Breast epithelium (tissue), 4 donors: ENCODE measurements at places on chromosomes 1 and 21. TPM values are rescaled to one million over a fixed set of nuclear protein-coding genes. Genes with fewer than 3 reads are reported as not detected.

- H3K27ac ChIP-seq: no peak overlapping the region
- no peaks in the 10 kb centered on the region for H3K36me3 ChIP-seq
- no peak overlapping the region for H3K4me3 ChIP-seq
Measured at GRCh38 chr1:177983077-177983476, 13.2 kb upstream of the SEC16B start.

DNA sequence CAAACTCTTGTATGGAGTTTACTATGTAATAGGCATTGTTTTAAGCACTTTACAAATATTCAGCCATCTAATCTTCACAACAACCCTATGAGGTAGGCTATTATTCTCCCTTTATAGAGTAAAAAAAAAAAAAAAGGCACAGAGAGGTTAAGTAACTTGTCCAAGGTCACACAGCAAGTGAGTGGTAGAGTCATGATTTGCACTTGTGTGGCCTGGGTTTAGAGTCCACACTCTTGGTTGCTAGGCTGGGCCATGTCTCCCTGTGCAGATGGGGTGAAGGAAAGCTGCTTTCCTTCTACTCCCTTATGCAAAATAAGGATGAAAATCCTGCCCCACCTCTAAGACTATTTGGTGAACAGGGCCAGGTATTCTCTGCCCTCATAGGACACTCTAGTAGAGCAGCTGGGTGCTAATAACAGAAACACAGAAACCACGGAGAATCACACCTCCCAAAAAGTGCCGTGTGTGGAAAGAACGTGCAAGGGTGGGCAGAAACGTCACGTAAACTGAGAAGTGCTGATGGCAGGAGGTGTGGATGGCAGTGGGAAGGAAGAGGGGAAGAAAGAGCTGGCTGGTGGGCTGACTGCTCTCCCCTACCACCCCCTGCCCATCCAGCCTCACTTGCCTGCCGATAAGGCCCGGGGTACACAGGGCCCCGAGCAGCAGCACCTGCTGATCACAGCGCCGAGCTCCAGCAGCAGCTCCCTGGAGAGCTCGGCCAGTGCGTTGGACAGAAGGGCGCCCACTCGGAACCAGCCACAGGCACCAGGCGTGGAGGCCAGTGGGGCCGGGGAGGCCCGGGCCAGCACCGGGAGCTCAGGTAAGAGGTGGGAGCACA, 28.3 kb upstream of the VPS13D start:
- no peak for DNase-seq
- H3K27ac ChIP-seq: no peak overlapping the region
- no peaks in the 10 kb centered on the region for H3K27me3 ChIP-seq
- no peak overlapping the region for H3K4me3 ChIP-seq

DNA sequence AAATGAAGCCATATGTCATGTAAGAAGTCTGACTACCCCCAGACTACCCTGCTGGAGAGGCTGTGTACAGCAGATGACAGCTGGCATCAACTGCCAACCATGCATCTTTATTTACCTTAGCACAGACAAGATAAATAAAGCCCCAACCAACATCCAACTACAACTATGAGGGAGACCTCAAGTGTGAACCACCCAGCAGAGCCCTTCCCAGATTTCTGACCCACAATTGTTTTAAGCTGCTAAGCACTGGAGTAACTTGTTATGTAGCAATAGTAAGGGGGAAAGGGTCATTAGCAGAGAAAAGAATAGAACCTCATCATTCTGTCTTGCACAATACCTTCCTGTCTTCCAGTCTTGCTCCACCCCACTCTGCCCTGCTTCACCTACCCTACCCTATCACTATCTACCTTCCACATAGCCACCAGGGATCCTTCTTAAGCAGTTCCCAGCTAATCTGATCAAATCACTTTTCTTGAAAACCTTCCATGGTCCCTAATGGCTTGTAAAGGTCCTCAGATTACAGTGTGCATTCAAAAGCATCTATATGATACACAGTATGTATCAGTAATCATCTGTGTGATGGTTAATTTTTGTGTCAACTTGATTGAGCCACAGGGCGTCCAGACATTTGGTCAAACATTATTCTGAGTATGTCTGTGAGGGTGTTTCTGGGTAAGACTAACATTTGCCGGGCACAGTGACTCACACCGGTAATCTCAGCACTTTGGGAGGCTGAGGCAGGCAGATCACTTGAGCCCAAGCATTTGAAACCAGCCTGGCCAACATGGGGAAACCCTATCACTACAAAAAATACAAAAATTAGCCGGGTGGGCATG, 19.6 kb upstream of the RBM15 start:
- H3K36me3 ChIP-seq: no peaks in the 10 kb centered on the region
- no peaks in the 10 kb centered on the region for H3K27me3 ChIP-seq
- H3K27ac ChIP-seq: no peak overlapping the region
- no peak for DNase-seq

GRCh38 chr1:57307392-57308170, 116.3 kb downstream of the DAB1 start:
- H3K27me3 ChIP-seq: no peaks in the 10 kb centered on the region
- no peak for DNase-seq
- H3K36me3 ChIP-seq: no peaks in the 10 kb centered on the region
- H3K4me1 ChIP-seq: no peaks in the 10 kb centered on the region

DNA sequence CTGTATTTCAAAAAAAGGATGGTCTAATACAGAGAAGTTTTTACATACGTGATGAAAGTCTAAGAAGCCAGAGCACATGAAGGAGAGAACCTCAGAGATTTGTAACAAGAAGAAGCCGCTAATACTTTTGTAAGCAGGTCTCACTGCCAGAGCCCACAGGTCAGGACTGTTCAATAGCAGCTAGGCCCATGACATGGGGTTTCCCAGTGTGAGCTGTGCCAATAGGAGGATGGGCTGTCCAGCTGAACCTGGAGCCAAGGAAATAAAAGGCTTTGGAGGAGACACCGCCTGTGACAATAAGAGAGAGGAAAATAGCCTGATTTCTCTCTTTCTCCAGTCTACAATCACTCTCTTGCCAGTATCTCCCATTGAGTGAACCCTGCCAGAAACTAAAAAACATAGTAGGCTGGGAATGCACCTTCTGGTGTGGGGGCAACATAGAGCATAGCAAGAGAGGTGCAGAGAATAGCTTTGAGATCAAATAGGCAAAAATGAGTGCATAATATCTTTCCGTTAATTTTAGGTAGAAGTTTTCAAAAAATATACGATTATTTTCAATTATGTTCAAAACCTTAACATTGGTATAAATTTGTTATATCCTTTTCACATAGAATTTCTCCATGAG, 360.3 kb downstream of the NEGR1 start:
- DNase-seq: no peak
- no peaks in the 10 kb centered on the region for H3K36me3 ChIP-seq
- no peak overlapping the region for H3K4me3 ChIP-seq
- no peaks in the 10 kb centered on the region for H3K4me1 ChIP-seq
- H3K27me3 ChIP-seq: no peaks in the 10 kb centered on the region
- no peak overlapping the region for H3K27ac ChIP-seq

DNA sequence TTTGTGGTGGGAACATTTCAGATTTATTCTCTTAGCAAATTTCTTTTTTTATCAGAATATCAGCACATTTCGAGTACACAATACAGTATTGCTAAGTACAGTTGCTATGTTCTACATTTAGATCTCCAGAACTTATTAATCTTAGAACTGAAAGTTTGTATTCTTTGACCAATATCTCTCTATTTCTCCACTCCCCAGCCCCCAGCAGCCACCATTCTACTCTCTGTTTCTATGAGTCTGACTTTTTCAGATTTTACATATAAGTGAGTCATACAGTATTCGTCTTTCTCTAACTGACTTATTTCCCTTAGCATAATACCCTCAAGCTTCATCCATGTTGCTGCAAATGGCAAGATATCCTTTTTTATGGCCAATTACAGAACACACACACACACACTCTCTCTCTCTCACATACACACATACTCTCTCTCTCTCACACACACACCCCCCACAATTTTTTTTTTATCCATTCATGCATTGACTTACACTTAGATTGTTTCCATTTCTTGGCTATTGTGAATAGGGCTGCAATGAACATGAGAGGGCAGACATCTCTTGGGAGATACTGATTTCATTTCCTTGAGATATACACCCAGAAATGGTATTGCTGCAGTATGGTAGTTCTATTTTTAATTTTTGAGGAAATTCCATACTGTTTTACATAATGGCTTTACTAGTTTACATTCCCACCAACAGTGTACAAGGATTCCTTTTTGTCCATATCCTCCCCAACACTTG, 15.7 kb downstream of the RPTN start:
- H3K27ac ChIP-seq: no peak overlapping the region
- H3K4me1 ChIP-seq: no peaks in the 10 kb centered on the region
- H3K27me3 ChIP-seq: peaks cover 5% of the 10 kb centered on the region
- H3K4me3 ChIP-seq: no peak overlapping the region

- H3K27me3 ChIP-seq: peaks cover 8% of the 10 kb centered on the region
- no peak overlapping the region for H3K4me3 ChIP-seq
- H3K27ac ChIP-seq: no peak overlapping the region
Measured at GRCh38 chr1:4131734-4132133, 231.7 kb upstream of the C1orf174 start.

Gene SASS6
- 3.6 TPM for total RNA-seq

Gene NFASC
- 1.6 TPM for total RNA-seq

Gene CFAP74
- 0.29 TPM for total RNA-seq
